ENCODE measurements at places on chromosomes 13 and 19.
A peak's percentile ranks its signal among the peaks of the same experiment; 100 is the strongest.

DNA sequence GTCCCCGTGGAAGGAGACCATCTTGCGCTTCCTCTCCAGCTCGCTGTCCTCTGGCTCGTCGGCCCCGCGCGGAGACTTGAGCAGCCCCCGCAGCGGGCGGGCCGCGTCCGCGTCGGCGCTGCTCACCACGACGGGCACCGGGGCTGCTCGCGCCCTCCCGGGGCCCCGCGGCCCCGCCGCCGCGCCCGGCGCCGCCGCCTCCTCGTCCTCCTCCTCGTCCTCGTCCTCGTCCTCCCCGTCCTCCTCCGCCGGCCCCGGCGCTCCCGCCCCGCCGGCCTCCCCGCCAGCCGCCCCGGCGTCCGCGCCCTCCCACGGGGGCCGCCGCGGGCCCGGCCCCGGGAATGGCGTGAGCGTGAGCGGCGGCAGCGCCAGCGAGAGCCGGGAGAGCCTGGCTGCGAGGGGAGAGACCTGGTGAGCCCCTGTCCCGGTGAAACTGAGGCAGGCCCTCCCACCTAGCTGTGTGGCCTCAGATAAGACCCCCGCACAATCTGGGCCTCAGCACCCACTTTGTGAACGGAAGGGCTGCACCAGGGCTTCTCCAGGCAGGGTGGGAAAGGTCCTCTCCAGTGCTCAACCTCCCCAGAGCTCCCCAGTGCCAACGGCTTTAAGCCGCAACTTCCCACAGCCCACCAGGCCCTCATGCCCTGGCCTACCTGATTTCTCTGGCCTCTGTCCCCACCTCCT lies 17.8 kb downstream of the LMTK3 start:
- no peak for DNase-seq

- DNase-seq = no peak
These were observed 9.8 kb upstream of the CNMD start for GRCh38 chr13:52749419-52749818.

- no peak for DNase-seq
These were observed 59.4 kb downstream of the ZAR1L start for GRCh38 chr13:32255724-32256109.

DNA sequence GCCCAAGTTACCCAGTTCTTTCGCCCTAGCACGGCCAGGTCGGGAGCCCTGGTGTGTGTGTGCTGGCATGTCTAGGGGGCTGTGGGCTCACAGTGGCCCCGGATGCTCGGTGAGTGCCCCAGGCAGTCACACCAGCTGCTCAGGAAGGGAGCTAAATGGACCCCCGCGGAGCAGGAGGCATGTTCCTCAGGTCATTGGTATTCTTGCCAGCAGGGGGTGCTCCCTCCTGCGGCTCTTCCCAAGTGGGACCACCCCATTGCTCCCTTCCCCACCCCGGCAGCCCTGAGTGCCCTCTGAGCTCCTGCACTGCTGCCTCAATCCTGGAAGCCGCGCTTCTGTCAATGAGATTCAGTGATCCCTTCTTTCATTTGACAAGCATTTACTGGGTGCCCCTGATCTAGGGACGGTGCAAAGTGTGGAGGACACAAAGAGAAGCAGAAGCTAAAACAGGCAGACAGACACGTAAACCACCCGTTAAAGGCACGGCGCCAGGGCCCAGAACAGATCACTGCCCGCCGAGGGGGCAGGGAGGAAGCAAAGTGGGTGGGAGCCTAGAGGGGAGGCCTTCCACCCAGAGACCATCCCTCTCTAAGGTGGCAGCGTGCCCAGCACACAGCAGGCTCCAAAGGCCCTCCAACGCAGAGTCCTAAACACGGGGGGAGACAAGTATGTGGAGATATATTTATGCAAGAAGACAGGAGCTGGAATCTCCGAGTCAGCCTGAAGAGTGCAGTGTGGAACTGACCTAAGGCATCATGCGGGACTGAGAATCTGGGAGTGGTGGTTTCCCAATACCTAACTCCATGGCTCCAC lies 5.2 kb upstream of the ADPRHL1 start:
- no peak for DNase-seq

- no peak for DNase-seq
These were observed 379.0 kb downstream of the EFNB2 start for GRCh38 chr13:106156468-106156867.

DNA sequence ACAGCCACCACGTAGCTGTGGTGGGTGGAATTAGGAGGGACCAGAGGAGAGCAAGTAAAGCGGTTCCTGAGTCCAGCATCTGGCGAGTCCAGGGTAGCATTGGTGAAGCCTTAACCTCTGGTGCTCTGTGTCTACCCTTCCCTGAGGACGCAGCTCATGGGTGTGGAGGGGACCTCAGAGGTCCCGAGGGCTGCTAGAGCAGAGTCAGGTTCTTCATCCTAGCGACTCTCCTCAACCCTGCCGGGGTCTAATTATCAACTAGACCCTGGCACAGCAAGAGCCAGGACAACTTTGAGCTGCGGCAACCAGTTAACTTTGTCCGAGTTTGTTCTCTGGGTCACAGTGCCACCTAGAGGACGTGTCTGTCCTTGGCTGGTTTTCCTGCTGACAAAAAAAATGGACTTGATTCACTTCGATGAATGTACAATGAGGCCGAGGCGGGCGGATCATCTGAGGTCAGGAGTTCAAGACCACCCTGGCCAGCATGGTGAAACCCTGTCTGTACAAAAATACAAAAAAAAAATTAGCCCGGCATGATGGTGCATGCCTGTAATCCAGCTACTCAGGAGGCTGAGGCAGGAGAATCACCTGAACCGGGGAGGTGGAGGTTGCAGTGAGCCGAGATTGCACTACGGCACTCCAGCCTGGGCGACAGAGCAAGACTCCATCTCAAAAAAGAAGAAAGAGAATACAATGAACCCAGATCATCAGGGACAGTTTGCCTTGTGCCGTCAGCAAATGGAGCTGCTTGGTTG lies 25.0 kb downstream of the TSSK6 start:
- peak; percentile 70 for DNase-seq

- no peak for DNase-seq
These were observed 12.2 kb downstream of the XAB2 start for GRCh38 chr19:7617172-7617571.

DNA sequence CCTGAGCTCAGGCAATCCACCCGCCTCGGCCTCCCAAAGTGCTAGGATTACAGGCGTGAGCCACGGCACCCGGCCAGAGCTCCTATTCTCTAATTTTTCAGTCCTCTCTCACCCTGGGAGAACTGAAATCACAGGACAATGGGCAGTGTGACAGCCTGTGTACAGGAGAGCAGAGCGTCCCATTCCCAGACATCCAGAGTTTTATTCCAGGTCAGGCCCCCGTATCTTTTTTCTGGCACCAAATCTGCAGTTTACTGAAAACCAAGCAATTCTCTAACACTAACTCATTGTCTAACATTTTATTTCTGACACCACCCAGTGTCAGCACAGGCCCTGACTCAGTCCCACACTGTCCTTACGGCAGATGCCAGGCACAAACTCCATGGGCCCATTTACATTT lies 6.7 kb downstream of the ZNF708 start:
- no peak for DNase-seq

- no peak for DNase-seq
These were observed 108.8 kb downstream of the KLF12 start for GRCh38 chr13:74025369-74025768.

- DNase-seq = no peak
These were observed 274.9 kb downstream of the KCNRG start for GRCh38 chr13:50290186-50290585.

DNA sequence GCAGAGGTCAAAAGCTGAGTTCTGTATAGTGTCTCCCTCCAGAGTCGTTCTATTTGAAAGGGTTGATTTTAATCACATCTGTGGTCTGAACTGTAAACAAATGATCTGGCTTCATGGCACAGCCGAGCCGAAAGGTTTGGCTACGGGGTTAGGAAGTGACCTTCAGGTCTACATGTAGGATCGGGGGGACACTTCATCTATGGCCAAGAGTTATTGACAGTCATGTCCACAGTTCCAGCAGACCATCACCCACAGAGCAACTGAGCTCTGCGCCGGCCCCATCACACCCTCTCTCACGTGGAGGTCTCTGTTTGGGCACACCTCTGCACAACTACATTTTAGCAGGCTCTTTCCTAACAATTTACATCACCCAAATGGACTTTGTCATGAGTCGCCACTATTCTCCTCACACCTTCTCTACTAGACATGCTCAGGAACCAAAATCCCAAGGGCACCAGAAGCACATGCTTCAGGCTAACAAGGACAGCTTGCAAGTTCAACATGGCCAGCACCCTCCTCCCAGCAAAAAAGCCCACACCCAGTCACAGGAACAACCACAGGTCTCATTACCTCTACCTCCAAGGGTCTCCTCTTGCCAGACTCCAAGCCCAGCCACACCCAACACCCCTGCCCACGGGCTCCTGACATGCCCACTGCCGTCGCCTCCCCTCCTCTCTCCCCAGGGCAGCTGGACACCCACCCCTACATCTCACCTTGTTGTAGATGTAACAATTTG lies 36.1 kb upstream of the EPHX3 start:
- no peak for DNase-seq

GRCh38 chr13:40589285-40590109 lies 76.9 kb downstream of the FOXO1 start:
- no peak for DNase-seq

- peak; percentile 80 for DNase-seq
These were observed 2.0 kb downstream of the VSIG10L start for GRCh38 chr19:51339687-51340656.
